ENCODE measurements at places on chromosomes 4 and X. TPM values are rescaled to one million over a fixed set of nuclear protein-coding genes. Genes with fewer than 3 reads are reported as not detected.

- no peaks in the 10 kb centered on the region for H3K36me3 ChIP-seq
- no peak overlapping the region for H3K27ac ChIP-seq
These were observed 197.0 kb downstream of the CAMK2D start for GRCh38 chr4:113564493-113564892.

DNA sequence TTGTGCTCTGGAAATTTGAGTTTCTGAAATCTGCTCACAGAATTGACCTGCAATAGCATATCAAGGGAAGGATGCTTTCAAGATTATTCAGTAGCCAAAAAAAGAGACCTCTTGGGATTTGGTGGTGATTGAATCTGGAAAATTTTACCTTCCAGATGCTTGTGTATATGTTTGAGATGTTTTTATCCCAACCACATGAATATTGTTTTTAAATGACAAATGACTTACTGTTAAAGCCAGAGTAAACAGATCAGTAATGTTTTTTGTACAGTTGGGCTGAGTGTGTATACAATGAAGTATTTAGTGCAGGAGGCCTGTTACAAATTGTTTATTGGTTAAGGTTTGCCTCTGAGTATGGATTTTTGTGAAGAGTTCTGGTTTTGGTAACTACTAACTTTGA is 126.5 kb downstream of the CBR4 start:
- no peak overlapping the region for H3K27ac ChIP-seq
- DNase-seq = no peak
- peaks cover under 1% of the 10 kb centered on the region for H3K27me3 ChIP-seq
- no peaks in the 10 kb centered on the region for H3K36me3 ChIP-seq
- H3K4me3 ChIP-seq = no peak overlapping the region

DNA sequence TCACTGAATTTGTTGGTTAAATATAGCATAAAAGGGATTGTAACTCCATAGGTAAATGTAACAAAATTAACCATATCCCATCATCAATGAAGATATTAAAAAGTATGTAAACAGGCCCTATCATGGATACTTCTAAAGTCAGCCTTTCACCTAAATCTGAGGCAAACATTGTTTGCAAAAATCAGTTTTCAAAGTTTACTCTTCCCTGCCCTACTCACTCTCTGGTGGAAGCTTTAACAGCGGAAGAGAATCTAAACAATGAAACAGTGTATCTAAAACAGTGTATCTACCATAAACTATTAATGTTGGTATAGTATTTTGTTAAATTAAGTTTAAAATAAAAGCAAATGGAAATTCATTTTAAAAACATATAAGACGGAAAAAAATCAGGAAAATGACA is 21.1 kb downstream of the SMIM14 start:
- no peak for DNase-seq
- H3K27ac ChIP-seq = no peak overlapping the region
- no peak overlapping the region for H3K4me3 ChIP-seq
- H3K27me3 ChIP-seq = no peaks in the 10 kb centered on the region

Gene HDX
- polyA plus RNA-seq = 0.90 TPM

Gene TMPRSS11A
- not detected for polyA plus RNA-seq

All from CD8-positive, alpha-beta memory T cell (primary cell).